ENCODE measurements at places on chromosomes 12 and 14. TPM values are rescaled to one million over a fixed set of nuclear protein-coding genes. Genes with fewer than 3 reads are reported as not detected.

MOAP1 gene
- 16.8 TPM for total RNA-seq

GRCh38 chr12:31387466-31387865 is 61.5 kb upstream of the SINHCAF start:
- no peak for DNase-seq

PPFIA2 gene
- total RNA-seq = not detected

- DNase-seq = no peak
These were observed 29.0 kb upstream of the A2M start for GRCh38 chr12:9144730-9145106.

KRT85 gene
- total RNA-seq = not detected

GRCh38 chr12:4829793-4830162 is 79.9 kb upstream of the KCNA1 start:
- no peak for DNase-seq

HPD gene
- total RNA-seq = not detected

C3AR1 gene
- total RNA-seq = 0.60 TPM

- no peak for DNase-seq
These were observed 36.3 kb downstream of the TTLL5 start for GRCh38 chr14:75697386-75697785.

DNA sequence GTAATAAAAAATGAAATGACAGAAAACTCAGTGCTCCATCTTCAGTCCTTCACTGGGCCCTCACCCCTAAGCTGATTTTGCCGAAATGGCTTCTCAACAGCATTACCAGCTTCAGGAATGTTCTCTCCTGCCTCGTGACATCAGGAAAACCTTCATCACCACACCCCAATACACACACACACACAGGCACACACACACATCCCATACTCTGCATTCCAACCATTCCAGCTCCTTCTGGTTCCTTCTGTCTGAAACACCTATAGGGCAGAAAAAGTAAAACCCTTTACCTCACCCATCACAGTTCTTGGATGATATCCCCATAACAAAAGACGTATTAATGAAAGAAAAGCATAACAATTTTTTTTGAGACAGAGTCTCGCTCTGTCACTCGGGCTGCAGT is 75.9 kb downstream of the CCDC60 start:
- no peak for DNase-seq

DNA sequence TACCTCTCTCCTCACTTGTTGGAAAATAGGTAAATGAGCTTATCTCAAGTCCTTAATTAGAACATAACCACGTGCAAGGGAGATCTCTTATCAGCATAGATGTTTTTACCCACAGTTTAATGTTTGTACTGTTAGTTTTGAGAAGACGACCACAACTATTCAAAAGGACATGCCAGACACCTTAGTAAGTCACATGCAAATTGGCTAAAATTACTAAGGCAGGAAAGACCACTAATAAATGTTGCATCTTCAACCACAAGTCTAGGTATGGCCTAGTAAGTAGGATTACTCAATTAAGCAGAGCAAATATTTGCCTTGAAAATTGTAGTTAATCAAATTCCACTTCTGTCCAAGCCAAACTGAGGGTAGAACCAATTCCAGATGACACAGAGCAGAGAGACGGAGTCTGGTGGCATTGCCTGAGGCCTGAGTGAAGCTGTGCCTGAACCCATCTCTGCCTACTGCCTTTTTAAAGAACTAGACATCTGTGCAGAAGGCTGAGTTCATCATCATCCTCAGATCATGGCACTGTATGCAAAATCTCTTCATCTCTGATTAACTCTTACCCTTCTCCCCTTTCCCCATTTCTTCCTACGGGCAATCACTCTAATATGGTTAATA is 29.7 kb upstream of the CHST11 start:
- no peak for DNase-seq

TAMALIN gene
- total RNA-seq = 12.8 TPM

GRCh38 chr14:106562451-106562850 is 1036.1 kb downstream of the TMEM121 start:
- DNase-seq = no peak

PAX9 gene
- total RNA-seq = not detected

DNA sequence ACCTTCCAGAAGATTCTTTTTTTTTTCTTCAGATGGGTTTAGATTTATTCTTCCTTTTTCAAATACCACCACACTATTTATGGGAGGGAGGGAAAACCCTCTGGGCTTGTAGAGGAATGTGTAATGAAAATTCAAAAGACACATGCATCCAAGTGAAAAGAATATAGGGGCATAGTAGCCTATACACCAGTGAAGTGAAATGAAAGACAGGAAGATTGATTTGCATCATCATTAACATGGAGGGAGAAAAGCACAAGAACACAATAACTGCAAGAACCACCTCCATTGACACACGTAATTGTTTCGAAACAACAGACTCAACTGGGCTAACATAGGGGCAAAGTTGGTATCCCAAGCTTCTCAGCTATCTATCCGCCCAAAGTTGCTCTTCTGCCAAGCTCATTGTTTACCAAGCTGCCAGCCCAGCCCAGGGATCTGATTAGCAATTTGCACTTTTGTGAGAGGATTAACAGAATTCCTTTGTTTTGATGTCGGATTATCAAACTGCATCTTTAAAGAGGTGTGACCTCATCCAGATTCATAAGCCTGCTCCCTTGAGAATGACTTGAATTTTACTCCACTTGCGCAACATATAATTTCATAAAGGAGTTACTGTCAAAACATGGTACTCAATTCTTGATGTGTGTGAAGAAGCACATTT is 430.5 kb upstream of the SOX5 start:
- no peak for DNase-seq

- DNase-seq = no peak
These were observed 739 bp upstream of the PPP2R5E start for GRCh38 chr14:63543826-63544406.
